Liver (tissue), 10 donors: ENCODE measurements at places on chromosomes 7 and 10. TPM values are rescaled to one million over a fixed set of nuclear protein-coding genes. Genes with fewer than 3 reads are reported as not detected.

DNA sequence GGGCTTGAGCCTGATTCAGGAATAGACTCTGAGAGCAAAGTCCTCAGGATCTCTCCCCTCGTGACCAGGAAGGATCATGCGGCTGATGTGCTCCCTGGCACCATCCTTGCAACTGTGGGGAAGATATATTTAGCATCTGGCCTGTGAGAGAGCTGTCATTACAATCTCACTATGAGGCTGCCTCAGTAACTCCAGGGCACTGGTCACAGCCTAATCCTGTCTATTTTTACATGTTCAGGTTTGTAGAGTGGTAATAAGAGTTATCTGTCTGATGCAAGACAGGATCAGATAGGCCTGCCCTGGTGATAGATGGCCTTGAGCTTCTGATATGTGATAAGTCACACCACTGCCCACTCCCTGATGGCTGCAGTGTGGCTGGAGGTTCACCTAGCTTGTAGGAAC, 50.7 kb downstream of the PPP1R3C start:
- no peak overlapping the region for H3K4me3 ChIP-seq
- H3K36me3 ChIP-seq, result no peaks in the 10 kb centered on the region
- no peaks in the 10 kb centered on the region for H3K27me3 ChIP-seq
- DNase-seq, result no peak
- H3K27ac ChIP-seq, result peak overlapping the region; percentile 17
- peaks cover 10% of the 10 kb centered on the region for H3K4me1 ChIP-seq

LEP gene
- total RNA-seq, result not detected

DNA sequence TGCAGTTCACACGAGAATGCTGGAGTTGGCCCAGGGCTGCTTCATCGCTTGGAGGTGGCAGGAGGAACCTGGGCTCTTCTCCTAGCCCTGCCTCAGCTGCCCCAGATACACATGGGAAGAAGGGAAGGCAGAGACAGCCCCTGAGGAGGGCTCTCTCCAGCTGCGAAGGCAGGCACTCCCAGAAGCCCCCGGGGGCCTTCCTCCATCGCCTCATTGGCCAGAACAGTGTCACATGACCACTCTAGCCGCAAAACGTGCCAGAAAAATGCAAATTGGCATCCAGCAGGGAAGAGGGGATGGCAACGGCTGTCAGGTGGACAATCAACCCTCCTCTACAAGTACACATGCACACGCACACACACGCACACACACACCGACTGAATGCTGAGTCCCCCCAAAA, 217.8 kb upstream of the FRMD4A start:
- DNase-seq, result no peak
- no peak overlapping the region for H3K27ac ChIP-seq
- H3K4me1 ChIP-seq, result peaks cover 9% of the 10 kb centered on the region

DNA sequence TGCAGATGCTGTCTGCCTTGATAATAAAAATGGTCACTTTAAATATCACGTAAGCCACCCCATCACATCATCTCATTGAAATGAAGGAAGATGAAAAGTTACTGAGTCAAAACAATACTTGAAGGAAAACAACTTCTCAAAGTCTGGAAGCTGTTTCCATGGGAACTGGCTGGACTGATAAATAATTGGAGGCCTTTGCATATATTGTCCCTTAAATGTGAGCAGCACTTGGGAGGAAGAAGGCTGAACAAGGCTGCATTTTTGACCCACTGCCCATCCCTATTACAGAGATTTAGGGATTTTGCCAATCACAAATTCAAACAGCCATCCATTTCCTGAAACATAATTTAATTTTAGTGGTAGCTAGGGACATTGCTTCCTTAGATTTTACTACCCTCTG, 18.2 kb upstream of the MAGI2 start:
- no peaks in the 10 kb centered on the region for H3K27me3 ChIP-seq
- H3K36me3 ChIP-seq, result no peaks in the 10 kb centered on the region
- no peaks in the 10 kb centered on the region for H3K4me1 ChIP-seq
- no peak for DNase-seq
- no peak overlapping the region for H3K4me3 ChIP-seq
- H3K27ac ChIP-seq, result no peak overlapping the region

GRCh38 chr7:140584195-140584851, 56.3 kb downstream of the DENND2A start:
- no peak overlapping the region for H3K27ac ChIP-seq
- H3K36me3 ChIP-seq, result no peaks in the 10 kb centered on the region
- no peak for DNase-seq

GRCh38 chr7:35617041-35617440, 77.9 kb downstream of the HERPUD2 start:
- no peaks in the 10 kb centered on the region for H3K4me1 ChIP-seq
- no peaks in the 10 kb centered on the region for H3K27me3 ChIP-seq
- no peak for DNase-seq
- H3K36me3 ChIP-seq, result no peaks in the 10 kb centered on the region
- H3K27ac ChIP-seq, result no peak overlapping the region
- no peak overlapping the region for H3K4me3 ChIP-seq

HOXA4 gene
- 0.17 TPM for total RNA-seq

POMZP3 gene
- total RNA-seq, result 0.67 TPM

DNA sequence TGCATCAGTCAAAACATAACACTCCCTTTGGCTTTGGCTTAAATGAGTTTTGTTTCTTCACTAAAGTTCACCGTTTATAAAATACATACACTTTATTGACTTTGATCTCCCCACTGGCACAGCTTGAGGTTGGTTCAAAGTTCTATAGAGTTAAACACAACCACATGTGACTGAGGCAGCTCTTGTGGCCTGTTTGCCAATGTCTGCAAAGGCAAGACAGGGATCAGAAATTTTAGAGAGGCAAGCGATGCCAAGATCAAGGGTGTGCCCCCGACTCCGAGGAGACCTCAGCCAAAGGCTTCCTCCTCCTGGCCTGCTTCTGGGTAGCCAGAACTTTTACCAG, 129.8 kb upstream of the JCAD start:
- no peaks in the 10 kb centered on the region for H3K27me3 ChIP-seq
- H3K36me3 ChIP-seq, result no peaks in the 10 kb centered on the region
- DNase-seq, result no peak
- no peak overlapping the region for H3K27ac ChIP-seq
- H3K4me3 ChIP-seq, result no peak overlapping the region

DNA sequence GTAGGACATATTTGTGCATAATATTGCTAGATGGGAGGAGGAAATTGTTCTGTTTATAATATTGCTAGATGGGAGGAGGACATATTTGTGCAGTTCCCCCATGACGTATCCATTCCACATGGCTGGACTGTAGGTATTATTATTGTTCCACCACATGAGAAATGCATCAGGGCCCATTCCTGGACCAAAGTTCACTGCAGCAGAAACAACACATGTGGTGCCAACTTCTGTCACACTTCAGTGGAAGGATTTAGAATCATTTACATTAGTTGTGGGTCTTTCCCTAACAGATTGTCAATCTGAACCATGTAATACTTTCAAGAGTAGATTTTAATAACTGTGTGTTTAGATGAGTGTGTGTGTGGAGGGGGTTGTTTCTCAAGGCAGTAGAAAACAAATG, 32.7 kb upstream of the MACC1 start:
- H3K27ac ChIP-seq, result no peak overlapping the region
- no peak for DNase-seq
- no peaks in the 10 kb centered on the region for H3K4me1 ChIP-seq
- no peaks in the 10 kb centered on the region for H3K27me3 ChIP-seq
- no peak overlapping the region for H3K4me3 ChIP-seq

GRCh38 chr7:113657603-113658002, 261.2 kb downstream of the PPP1R3A start:
- no peaks in the 10 kb centered on the region for H3K4me1 ChIP-seq
- H3K36me3 ChIP-seq, result no peaks in the 10 kb centered on the region
- H3K27ac ChIP-seq, result no peak overlapping the region

DBNL gene
- 47.3 TPM for total RNA-seq

- no peak overlapping the region for H3K4me3 ChIP-seq
- no peaks in the 10 kb centered on the region for H3K27me3 ChIP-seq
- no peaks in the 10 kb centered on the region for H3K36me3 ChIP-seq
- no peaks in the 10 kb centered on the region for H3K4me1 ChIP-seq
- H3K27ac ChIP-seq, result no peak overlapping the region
Measured at GRCh38 chr10:69649786-69650550, 19.9 kb downstream of the FAM241B start.

GRCh38 chr7:19772306-19772705, 1.1 kb downstream of the TMEM196 start:
- no peak overlapping the region for H3K27ac ChIP-seq
- H3K4me1 ChIP-seq, result no peaks in the 10 kb centered on the region
- H3K27me3 ChIP-seq, result no peaks in the 10 kb centered on the region
- H3K36me3 ChIP-seq, result no peaks in the 10 kb centered on the region
- no peak overlapping the region for H3K4me3 ChIP-seq

DNA sequence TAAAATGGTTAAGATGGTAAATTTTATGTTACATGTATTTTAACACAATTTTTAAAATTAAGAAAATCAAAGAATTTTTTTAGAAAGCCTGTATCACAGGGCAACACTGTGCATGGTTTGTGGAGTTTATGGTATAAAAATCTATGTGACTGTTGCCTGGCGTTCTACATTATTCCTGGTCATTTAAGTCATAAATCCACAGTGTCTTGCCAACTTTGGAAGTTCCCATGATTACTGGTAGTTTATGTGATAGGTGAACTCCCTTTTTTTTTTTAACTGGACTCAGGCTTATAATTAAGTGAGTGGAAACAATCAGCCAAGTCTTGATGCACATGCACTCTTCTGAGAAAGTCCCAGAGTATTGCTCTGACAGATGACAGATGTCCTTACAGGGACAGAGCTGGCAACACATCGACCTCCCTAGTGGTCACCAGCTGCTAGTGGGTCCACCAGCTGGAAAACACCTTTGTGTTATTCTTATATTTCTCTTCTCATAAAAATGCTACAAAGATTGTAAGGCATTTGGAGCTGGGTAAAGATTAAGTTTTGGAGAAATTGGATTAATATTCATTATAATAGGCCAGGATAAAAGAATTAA, 8.8 kb upstream of the STN1 start:
- H3K36me3 ChIP-seq, result no peaks in the 10 kb centered on the region
- H3K27me3 ChIP-seq, result no peaks in the 10 kb centered on the region
- no peak overlapping the region for H3K4me3 ChIP-seq

DNA sequence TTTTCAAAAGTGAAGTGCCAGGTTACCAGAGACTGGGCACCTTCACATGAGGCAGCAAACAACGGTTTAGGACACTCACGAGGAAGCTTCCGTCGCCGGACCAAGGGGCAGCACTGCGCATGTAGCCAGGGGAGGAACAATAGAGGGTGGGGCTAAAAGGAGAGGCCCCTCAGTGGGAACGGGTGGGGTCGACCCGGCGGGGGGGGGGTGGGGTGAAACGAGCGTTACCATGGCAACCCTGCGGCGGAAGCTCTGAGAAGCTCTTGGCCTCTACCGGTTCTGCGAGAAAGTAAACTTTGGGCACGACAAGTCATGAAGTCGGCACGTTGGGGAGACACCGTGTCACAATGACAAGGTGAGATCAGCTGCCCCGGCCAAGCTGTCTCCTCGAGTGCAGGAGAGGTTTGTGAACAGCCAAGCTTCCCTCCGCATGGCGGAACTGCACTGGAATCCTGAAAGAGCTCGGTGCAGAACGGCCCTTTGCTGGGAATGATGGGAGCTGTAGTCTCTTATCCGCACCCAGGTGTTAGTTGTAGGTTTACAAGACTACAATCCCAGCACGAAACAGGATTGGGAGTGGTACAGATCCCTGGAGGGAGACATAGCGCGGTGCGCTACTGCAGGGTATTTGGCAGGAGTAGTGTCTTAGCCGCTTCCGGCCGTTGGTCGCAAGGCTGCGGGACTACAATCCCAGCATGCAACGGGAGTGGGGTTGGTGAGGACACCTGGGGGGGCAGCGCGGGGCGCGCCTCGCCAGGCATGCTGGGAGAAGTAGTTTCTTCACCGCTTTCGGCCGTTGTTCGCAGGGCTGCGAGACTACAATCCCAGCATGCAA, 72.8 kb upstream of the ZNF722 start:
- H3K36me3 ChIP-seq, result no peaks in the 10 kb centered on the region
- no peaks in the 10 kb centered on the region for H3K27me3 ChIP-seq
- peak overlapping the region; percentile 99 for H3K27ac ChIP-seq
- peaks cover 2% of the 10 kb centered on the region for H3K4me1 ChIP-seq
- peak overlapping the region; percentile 75 for H3K4me3 ChIP-seq
- no peak for DNase-seq

DNA sequence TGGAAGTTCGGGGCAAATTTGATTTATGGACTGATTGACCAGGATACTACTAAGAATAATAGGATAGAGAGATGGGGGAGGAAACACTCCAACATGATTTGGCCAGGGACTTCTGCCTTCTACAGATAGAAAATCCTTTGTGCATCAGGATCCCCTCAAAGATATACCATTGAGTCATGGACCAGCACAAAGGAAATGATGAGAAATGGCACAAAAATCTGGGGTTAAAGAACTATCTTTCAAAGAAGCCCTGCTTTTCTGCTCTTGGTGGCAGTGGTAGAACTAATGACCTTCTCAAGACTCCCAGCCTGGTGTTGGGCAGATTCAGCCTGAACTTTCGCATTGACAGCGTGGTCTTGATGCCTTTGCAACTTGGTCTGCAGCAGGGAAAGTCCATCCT, 27.6 kb upstream of the LAMB1 start:
- no peak overlapping the region for H3K4me3 ChIP-seq
- no peaks in the 10 kb centered on the region for H3K27me3 ChIP-seq
- DNase-seq, result no peak

DNA sequence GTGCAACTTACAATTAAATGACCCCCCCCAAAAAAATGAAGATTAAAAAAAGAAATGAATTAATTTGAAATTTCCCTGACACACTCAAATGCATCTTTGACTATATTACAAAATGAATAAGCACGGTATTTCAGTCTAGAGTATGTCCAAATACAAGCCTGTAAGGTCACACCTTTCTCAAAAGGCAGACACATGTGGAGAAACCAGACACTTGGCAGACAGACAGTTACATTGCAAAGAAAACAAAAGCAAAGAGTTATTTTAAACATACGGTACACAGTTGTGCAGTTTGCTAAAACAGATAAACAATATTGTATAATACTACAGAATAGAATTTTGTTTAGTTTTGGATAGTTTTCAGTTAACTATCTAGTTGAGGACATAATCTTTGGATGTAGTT, 153.0 kb downstream of the ATE1 start:
- no peak overlapping the region for H3K27ac ChIP-seq
- no peak overlapping the region for H3K4me3 ChIP-seq
- DNase-seq, result no peak
- H3K36me3 ChIP-seq, result no peaks in the 10 kb centered on the region
- H3K27me3 ChIP-seq, result no peaks in the 10 kb centered on the region
- H3K4me1 ChIP-seq, result no peaks in the 10 kb centered on the region

DNA sequence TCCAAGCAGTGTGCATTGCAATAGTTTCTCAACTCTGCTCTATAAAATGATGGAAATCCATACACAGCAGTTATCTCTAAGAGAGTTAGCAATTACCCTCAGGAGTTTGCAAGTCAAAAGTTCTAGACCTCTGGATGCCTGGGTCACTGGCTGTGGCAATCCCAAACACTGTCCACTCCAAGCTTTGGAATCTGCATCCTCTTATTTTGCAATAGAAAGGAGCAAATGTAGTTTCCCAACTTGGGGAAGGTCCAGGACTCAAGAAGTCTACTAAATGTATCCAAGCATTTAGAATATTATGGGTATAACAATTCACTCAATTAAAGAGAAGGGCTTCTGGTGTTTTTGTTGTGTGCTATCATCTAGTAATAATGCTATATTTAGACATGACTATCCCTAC, 131.3 kb upstream of the NRP1 start:
- no peak for DNase-seq
- no peaks in the 10 kb centered on the region for H3K36me3 ChIP-seq
- no peaks in the 10 kb centered on the region for H3K27me3 ChIP-seq
- no peaks in the 10 kb centered on the region for H3K4me1 ChIP-seq

SPACDR gene
- 0.33 TPM for total RNA-seq

EPO gene
- 1.3 TPM for total RNA-seq
